Activated CD4-positive, alpha-beta T cell treated with anti-CD3 and anti-CD28 coated beads, Interleukin-2, Interleukin-6, amounts not matched to agents 100 ng/mL and 50 ng/mL, durations not matched to agents 16 hours and 8 hours (primary cell): ENCODE measurements at places on chromosomes 4 and X.

DNA sequence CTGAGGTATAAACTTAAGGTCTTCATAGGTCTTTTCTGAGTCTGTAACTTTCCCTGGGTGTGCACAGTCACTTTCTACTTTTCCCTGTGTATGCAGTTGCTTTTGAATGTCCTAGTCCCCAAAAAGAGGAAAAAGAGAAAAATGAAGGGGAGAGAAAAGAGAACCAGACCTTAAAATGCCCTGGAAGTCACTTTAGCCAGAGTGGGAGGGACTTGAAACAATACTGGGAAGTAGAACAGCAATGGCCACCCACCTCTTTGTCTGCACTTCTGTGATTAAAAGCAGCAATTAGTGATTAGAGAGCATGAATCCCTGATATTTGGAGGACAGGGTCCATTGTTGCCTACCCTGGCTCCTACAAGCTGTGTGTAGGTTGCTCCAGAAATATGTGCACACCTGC is 36.1 kb downstream of the ZCCHC13 start:
- DNase-seq, result no peak

GRCh38 chr4:128868758-128869157 is 59.3 kb downstream of the JADE1 start:
- DNase-seq, result no peak

- DNase-seq, result no peak
Measured at GRCh38 chr4:66071911-66072310, 401.6 kb upstream of the EPHA5 start.

- no peak for DNase-seq
Measured at GRCh38 chr4:113976741-113977525, 2.5 kb downstream of the ARSJ start.
